Activated naive CD4-positive, alpha-beta T cell (primary cell): ENCODE measurements at places on chromosomes 2 and 18.

DNA sequence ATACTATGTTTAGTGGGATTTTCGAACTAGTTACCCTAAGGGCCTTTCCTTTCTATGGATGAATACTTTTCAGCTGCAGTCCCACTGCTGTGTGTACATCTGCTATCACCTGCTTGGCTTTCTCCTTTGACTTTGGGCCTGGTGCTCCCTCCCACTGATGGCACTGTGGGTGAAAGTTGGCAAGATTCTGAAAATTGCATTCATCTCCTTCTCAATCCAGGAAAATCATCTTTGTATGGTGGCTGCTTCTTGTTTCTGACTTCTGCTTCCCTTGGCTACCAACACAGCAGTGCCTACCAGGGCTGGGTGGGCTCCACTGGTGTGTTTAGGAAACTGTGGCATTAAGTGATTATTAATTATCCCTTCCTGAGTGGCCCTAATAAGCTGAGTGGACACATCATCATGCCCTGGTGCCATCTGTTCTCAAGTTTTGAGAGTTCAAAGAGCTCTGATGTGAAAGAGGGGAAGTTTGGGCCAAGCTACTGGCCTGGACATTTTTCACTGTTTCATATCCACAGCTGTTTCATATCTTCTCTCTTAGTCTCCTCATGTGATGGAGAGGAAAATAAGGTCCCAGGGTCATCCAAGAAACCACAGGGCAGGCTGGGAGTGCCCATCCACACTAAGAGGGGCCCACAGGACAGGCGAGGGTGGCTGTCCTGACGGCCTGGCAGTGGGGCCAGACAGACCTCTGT, 16.7 kb downstream of the HK2 start:
- no peak for DNase-seq

GRCh38 chr18:80231151-80231550, 16.2 kb downstream of the PARD6G start:
- no peak for DNase-seq

DNA sequence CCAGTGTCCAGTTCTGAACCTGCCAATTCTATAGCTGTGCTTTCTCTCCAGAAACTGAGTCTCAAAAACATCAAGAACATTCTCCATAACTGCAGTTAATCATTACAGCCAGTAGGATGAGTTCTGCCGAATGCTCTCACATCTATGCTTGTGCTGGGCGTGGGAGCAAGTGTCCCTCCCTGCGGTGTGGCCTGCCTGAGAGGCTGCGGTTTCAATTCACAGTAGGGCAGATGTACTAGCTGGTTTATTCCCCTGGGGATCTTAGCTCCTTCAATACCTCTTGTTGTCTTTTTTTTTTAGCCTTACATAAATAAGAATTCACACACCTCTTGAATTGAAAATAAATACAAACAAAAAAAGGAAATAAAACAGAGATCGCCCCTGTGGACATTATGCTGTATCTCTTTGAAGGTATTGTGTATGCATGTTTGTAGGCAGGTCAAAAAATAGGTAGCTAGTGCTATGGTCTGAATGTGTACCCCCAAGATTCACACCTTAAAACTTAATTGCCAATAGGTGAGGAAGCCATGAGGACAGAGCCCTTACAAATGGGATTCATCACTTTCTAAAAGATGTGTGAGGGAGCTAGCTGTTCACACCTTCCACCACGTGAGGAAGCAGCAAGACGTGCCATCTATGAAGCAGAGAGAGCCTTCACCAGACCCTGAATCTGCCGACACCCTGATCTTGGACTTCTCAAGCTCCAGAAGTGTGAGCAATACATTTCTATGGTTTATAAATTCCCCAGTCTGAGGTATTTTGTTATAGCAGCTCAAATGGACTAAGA, 74.3 kb downstream of the BCL2L11 start:
- no peak for DNase-seq

GRCh38 chr18:50956116-50956515, 11.7 kb upstream of the ELAC1 start:
- no peak for DNase-seq

DNA sequence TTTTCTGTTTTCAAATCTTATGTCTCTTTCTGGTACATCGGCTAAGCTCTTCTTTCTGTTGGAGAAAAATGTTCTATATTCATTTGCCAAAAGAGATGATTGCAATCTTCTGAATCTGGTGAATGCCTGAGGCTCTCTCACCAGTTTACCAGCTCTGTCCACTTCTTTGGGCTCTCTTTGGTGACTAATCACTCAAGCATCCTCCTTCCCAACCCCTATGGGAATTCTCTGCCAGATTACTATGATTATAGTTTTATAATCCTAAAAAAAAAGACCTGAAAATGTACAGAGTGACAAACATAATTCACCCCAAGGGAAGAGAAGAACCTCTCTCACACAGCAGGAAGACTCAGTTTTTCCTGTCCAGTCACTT, 187.3 kb downstream of the CAMKMT start:
- no peak for DNase-seq

- DNase-seq: no peak
Measured at GRCh38 chr2:174959787-174960186, 45.4 kb downstream of the CHN1 start.

GRCh38 chr18:48161911-48162698, 231.6 kb upstream of the SMAD2 start:
- no peak for DNase-seq

DNA sequence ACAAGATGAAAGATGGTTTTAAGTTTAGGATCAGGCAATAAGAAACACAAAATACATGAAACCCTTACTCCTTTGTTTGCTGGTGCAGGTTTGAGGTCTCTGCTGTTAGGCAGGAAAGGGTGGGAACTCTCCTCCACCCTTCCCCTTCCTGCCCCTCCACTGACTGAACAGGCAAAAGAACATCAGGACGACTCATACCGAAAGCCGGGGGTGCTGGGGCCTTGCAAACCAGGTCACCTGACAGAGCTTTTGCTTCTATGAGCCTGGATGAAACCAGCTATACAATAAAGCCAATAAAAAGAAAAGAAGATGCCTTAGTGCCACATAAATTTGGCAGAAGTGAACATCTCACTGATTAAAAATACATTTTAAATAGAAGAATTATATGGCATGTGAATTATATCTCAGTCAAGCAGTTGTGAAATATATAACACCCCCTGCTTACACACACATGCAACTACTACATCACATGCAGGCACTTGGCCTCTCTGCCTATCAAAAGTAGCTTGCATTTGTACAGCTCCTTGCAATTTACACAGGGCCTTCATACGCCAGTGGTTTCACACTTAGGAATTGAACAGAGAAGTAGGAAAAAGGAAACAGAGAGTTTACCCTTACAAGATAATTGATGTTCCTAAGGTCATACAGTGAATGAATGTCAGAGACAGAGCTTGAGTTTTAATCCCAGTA, 215.1 kb upstream of the TRIB2 start:
- DNase-seq: no peak

DNA sequence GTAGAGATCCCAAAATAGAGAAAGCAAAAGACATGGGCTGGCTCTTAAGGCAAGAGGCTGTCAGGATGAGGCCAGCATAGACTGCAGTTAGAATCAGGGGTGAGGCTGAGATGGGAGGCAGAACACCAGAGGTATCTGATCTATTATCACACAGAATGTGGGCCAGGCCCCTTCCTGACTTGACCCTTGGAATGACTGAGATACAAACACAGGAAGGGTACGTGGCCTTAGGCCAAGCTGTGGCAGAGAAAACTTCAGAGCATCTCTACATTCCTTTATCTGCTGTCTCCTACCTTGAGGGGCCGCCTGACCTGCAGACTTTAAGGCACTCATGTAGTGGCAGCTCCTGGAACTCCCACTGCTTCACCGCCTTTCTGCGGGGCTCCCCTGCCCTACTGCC, 28.4 kb downstream of the TMEM17 start:
- DNase-seq: no peak

DNA sequence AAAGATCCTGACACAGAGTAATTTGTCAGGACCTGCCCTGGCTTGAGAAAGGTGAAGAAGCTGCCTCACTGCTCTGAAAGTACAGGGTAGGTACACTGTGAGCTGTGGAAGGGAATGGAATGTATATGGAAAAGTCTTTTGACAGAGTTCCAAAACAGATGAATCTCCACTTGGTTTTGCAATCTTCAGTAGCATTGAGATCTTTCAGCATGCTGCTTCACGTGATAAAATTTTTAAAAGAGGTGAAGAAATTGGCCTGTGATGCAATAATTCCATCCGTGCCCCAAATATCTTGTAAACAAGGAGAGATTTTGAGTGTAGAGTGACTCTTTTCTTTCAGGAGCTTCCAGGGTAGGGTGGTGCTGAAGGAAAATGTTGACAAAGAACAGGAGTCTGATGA, 123.1 kb downstream of the OSR1 start:
- no peak for DNase-seq
